ENCODE measurements at places on chromosomes 1 and 21.

DNA sequence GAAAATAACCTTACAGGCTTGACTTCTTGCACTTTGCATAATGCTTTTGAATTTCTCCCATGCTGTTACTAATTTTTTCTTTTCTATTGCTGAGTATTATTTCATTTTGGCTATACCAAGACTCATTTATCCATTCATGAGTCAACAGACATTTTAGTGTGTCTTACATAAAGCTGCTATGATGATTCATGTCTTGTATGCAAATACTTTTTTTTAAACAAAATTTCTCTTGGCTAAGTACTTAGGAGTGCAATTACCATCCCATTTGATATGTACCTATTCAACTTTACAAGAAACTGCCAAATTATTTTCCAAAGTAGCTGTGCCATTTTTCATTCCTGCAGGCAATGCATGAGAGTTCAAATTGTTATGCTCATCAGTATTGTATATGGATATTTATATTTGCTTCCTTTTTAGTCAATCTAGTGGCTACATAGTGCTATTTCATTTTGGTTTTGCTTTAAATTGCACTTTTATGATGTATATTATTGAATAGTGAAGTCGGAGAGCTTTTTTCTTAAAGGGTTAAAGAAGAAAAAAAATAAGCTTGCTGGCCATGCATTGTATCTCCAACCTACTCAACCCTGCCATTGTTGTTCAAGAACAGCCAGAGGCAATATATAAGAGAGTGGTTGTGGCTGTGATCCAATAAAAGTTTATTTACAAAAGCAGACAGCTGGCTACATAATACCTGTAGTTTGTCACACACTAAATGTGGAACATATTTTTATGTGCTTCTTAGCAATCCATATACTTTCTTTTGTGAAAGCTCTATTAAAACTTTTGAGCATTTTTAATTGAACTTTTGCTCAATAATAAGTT, 862.8 kb downstream of the KCNT2 start:
- DNase-seq: no peak

DNA sequence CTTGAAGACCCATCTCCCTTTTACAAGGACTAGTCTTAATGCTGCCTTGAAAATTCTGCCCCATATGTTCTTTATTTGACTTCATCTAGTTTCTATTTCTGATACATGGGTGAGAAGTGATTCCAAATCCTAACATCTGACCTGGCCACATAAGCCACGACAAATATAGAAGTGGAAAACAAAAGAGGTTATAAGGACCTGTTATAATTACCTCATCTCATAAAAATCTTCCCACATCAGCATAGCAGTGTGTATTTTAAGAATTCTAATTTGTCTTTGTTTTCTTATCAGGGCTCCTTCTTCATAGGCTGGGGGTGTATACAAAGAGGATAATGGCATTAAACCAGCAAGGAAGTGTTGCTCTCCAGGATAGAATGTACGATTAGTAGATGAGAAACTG, 1007.4 kb downstream of the TTLL7 start:
- DNase-seq: no peak

GRCh38 chr1:21024918-21025317, 151.8 kb downstream of the EIF4G3 start:
- no peak for DNase-seq

- no peak for DNase-seq
These were observed 57.5 kb downstream of the ENAH start for GRCh38 chr1:225595452-225595851.

GRCh38 chr1:223019256-223019655, 123.8 kb downstream of the TLR5 start:
- no peak for DNase-seq

DNA sequence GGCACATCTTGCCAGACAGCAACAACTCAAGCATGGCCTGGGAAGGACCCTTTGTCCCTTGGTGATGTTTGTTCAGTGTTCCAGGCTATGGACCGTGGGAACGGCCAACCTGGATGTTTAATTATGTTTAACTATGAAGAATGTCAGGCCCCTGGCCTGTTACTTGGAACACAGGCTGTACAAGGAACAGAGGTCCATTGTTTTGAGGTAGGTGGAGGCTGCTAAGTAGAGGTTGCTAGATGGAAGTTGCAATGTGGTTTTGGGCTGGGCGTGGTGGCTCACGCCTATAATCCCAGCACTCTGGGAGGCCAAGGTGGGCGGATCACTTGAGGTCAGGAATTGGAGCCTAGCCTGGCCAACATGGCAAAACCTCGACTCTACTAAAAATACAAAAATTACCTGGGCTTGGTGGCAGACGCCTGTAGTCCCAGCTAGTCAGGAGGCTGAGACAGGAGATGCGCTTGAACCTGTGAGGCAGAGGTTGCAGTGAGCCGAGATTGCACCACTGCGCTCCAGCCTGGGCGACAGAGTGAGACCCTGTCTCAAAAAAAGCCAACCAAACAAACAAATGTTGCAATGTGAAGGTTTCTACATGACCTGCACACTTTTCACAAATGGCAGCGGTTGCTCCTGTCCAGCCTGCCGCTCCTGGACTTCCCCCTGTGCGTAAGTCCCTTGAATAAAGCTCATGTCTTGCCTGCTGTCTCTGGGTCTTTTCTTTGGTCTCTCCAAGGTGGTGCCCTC, 2.5 kb upstream of the LEFTY1 start:
- DNase-seq: no peak

- DNase-seq: no peak
These were observed 54.5 kb downstream of the COL6A1 start for GRCh38 chr21:46035809-46036695.

DNA sequence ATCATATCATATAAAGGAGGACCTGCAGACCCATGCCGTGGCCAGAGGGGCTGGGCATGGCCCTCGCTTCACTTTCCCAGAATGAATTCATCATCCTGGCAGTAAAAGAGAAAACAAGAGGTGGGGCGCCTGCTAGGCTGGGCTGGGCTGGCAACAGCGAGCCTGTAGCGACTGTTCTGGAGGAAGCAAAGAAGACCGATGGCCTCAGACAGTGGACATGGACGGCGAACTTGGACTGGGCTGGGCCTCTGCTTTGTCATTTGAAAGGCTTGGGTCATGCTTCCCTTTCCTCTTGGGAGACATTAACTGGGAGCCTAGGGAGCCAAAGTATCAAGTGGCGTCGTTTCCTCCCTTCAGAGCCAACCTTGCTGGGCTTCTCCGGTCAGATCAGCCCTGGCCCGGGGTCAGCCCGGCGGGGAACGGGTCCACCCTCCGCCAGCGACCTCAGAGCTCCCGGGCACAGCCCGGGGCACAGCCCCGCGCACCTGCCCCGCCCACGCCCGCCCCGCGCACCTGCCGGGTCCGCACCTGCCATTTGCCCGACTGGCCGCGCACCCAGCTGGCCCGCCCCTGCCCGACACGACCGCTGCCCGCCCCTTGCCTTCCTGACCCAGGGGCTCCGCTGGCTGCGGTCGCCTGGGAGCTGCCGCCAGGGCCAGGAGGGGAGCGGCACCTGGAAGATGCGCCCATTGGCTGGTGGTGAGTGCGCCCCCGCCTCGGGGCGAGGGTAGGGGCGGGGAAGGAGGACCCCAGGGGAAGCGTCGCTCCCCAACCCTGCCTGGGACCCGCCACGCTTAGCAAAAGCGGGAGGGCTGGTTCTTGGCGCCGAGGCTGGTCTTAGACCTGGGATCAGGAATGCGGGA, at the start of gene FAM3B:
FAM3B (plus strand) TSS at position 602 of the 863 bp plus-strand sequence; CDS start at position 681, 79 bp downstream.
- DNase-seq: no peak

DNA sequence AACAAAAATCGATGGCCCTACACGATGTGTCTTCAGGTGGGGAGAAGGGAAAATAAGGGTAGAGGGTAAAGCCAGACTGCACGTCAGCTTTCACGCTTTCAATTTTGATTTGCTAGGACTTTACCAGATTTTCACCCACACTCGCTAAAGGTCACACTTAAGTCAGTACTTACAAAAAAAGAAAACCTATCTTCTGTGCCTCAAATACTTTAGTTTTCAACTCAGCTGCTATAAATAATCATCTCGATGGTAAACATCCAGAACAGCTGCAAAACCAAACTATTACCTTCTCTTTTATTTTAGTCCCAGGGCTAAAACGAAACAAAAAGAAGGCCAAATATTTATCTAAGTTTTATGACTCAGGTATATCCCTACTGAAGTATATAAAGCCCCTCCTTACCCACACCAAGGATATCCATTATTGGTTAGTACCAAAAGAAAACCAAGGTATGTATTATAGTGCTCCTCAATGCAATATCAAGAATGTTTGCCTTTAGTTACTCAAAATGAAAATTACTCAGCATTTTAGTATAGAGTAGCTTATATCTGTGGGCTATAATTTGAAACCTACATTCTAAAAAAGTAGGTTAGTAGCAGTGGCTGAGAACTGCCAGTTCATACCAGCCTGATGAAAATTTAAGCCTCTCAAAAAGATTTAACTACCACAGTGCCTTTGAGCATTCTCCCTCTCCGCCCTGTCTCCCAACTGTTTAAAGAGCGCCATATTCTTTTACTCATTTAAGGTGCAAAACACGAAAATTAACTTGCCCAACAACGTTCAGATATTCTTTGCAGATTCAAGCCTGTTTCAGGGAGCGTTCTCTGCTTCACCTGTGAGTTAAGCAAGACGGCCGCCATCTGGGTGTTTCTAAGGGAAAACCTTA, 1.5 kb downstream of the CSDE1 start:
- no peak for DNase-seq

GRCh38 chr1:23290836-23291565, 53.1 kb downstream of the HNRNPR start:
- DNase-seq: no peak

- no peak for DNase-seq
These were observed 65.7 kb downstream of the SDC3 start for GRCh38 chr1:30842697-30843354.

GRCh38 chr21:40616377-40616704, 230.6 kb downstream of the DSCAM start:
- no peak for DNase-seq

DNA sequence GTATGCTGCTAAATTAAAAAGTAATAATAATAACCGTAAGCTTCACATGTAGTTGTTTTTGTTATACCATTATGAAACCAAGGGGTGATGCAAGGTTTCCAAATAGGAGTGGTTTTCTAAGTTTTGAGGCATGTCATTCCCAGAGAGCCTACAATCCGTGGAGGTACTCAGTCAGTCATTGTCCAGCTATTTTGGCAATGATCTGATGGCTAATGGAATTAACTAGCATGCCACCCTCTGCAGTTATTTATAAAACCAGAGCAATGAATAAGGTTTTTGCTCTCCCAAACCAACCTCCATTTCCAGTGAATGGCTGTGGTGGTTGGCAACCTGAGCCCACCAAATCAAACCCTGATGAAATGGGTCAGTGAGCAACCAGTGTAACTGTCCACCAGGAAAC, 106.4 kb downstream of the TBX15 start:
- DNase-seq: no peak
